ENCODE measurements at places on chromosomes 1 and 21. TPM values are rescaled to one million over a fixed set of nuclear protein-coding genes. Genes with fewer than 3 reads are reported as not detected.

The PGLYRP4 gene
- total RNA-seq: not detected

The TNFRSF9 gene
- total RNA-seq: 0.72 TPM

The TGFB2 gene
- 5.3 TPM for total RNA-seq

DNA sequence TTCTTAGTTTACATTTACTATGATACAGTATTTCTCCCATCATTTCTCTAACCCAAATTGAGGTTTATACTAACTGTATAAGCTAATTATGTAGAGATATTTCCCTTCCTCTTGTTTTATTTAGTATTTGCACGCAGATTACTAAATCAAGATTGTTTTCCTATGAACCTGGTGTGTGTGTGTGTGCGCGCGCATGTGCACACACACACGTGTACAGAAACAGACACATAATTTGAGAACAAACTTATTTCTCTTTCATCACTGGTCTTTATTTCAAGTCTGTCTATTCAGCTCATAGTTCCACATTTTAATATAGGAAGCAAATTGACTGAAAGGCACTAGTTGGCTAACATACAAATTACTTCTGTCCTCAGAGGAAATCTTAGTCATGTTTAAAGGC, 19.7 kb upstream of the COL24A1 start:
- no peak for DNase-seq

DNA sequence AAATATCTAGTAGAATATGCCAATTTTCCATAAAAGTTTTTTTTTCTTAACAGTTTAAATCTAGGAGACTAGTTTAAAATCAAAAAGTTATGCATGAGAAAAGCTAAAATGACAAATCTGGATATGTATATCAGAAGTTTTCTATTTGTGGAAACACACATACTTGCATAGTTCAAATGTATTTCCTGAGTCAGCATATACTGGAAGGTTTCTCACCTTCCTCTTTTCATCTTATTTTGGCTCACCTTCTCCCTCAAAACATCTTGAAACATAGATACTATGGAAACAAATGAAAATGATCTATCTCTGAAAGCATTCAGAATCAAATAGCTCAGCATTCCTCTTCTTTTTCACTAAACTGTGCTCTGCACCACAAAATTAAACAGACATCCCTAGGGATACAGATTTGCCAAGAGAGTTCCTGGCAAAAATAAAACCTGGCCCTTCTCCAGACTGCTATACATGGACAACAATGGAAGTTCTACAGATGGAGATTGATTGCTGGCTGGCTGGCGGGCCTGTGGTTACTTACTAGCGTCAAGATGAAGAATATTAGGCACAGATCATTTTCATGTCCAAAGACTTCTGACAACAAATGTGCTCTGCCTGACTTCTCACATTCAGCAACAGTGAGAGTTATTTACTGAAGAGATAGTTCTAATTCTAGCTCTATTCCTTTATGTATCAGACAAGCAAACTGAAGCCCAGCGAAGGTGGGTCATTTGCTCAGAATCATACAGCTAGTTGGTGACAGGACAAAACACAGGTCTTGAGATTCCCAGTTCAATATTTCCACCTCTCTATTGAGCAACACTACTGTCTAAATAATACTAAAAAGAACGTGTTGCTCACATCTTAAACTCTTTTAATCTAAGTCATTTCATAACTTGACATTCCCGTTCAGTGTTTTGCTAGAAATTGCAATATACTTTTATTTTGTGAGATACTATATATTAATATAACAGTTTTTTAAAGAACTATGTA, 26.6 kb downstream of the DIPK1A start:
- DNase-seq: peak; percentile 76

DNA sequence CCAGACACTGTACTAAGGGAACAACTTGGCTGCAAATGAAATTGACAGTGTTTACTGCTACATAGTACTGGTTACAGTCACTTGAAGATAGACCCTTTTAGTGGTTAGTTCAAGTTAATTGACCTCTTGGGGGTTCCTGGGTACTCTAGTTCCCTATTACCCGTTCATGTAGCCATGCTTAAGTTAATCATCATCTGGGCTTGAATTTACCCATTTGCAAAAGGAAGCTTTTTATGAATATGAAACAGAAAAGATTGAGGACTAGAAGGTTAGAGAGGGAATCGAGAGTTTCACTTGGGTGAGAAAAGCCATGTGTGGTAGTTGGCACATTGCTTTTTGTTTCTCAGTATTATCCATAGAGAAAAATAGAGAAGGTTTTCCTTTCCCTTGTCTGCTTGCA, 2.7 kb downstream of the MIA3 start:
- no peak for DNase-seq

- no peak for DNase-seq
Measured at GRCh38 chr1:158248118-158248517, 6.1 kb upstream of the CD1A start.

The CR1L gene
- not detected for total RNA-seq

- DNase-seq: no peak
Measured at GRCh38 chr1:204091066-204091465, 18.2 kb downstream of the SOX13 start.

- no peak for DNase-seq
Measured at GRCh38 chr1:2009101-2010053, 5.8 kb upstream of the CFAP74 start.

DNA sequence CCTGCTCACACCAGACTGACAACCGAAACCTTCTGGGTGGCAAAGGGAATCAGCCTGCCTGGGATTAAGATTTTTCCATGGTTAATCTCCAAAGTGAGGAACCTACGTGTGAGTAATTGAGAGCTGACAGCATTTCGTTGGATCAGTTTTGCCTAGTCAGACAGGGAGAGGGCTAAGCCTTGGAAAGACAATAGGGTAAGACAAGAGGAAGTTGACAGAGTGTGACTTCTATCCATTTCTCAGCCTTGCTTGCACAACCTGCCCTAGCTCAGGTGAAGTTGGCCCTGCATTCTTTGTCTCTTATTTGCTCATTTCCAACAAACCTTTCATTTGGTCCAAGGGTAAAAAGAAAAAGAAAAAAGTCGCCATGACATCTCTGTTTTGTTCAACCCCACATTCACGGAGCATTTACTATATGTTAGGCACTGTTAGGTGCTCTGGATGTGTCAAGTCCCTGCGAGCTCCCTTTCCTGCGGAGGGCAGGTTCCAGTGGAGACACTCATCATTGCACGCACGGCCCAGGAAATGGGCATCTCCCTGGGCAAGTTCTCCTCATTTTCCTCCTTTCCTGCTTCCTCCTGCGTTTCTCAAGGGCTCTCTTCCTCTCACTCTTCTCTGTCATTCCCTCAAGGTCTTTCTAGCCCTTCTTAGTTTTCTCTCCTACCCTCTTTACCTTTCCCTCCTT, 23.3 kb downstream of the KIRREL1 start:
- no peak for DNase-seq

The ILDR2 gene
- total RNA-seq: under 0.01 TPM

GRCh38 chr1:68961143-68961542, 464.3 kb upstream of the DEPDC1 start:
- DNase-seq: no peak

- no peak for DNase-seq
Measured at GRCh38 chr1:70311369-70311768, 43.2 kb downstream of the ANKRD13C start.

GRCh38 chr21:23543333-23543732, 2063.9 kb downstream of the MRPL39 start:
- DNase-seq: no peak

The ESRRG gene
- 0.56 TPM for total RNA-seq

All from IMR-90 (cell line).